ENCODE measurements at places on chromosomes 5 and 9.

GRCh38 chr9:82535432-82535998 is 527.4 kb downstream of the RASEF start:
- DNase-seq = no peak

DNA sequence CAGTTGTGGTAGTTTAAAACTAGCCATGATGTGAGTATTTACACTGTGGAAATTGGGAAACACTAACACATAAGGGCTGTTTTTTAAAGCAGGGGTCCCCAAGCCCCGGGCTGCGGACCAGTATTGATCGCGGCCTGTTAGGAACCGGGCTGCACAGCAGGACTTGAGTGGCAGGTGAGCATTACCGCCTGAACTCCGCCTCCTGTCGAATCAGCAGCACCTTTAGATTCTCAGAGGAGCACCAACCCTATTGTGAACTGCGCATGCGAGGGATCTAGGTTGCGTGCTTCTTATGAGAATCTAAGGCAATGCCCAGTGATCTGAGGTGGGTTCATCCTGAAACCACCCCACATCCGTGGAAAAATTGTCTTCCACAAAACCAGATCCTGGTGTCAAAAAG is 127.8 kb downstream of the PCSK5 start:
- DNase-seq = no peak

DNA sequence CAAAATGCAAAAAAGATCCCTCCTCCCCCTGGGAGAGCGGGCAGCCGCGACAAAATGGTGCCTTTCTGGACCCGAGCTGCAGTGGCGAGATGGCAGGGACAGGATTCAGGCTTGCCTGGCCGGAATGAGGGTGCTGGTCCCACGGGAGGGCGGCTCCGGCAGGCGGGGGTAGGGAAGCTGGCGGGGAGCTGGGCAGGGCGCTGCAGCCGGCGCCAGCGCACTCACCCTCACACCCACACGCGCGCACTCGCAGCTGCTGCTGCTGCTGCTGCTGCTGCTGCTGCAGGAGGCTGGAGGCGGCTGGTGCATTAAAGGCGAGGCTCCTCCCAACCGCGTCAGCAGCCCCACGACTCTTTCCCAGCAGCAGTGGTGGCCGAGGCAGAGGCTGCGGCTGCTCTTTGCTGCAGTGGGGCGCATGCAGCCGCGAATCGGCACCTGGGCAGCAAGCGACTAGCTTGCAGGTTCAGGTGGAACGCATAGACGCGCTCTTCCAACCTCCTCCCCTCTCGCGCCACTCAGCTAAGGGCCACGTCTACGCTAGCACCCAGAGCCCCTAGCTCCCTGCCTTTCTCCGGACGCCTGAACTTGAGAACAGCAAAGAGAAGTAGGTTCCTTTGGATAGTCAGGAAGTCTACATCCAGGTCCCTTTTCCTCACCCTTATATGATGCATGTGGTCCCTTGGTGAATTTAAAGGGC is at the start of gene PPP2R2B:
Gene PPP2R2B (minus strand): TSS at position 282 of the 697 bp plus-strand sequence.
- peak; percentile 78 for DNase-seq

- DNase-seq = no peak
These were observed 15.4 kb upstream of the CERCAM start for GRCh38 chr9:128405077-128405779.

DNA sequence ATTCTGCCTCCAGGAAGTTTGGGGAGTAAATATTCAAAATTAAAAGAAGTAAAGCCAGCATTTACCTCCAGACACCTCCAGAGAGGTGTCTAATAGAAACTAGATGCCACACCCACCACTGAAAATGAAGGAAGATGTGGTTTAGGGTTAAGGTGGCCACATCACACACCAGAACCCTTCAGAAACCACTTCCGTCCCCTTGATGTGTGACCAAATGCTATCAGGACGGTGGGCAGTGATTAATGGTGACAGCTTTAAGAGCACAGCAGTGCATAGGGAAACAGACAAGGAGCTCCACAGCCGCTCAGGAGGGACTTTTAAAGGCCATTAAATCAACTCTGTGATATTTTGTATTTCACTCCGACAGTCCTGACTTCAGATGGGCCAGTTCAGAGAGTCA is 295.2 kb downstream of the BRINP1 start:
- no peak for DNase-seq

- no peak for DNase-seq
These were observed 52.1 kb downstream of the PPARGC1B start for GRCh38 chr5:149782018-149782894.

DNA sequence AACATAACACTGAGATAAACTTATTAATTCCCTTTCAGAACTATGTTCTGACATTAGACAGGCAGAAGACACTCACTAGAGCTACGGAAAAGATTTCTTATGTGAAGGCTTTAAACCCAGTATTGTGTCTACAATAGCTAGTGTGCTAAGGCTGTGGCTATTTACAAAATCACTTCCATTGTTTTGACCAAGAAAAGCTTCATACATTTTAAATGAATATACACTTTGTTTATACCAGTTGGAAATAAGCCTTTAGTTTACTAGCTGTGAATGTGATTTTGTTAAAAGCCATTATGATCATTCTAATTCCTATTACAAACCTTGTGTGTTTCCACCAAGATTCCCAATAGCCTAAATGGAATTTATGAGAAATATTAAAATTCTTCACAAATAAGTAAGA is 83.0 kb downstream of the AGTPBP1 start:
- no peak for DNase-seq

GRCh38 chr9:71822456-71822855 is 54.1 kb upstream of the CEMIP2 start:
- DNase-seq = no peak

DNA sequence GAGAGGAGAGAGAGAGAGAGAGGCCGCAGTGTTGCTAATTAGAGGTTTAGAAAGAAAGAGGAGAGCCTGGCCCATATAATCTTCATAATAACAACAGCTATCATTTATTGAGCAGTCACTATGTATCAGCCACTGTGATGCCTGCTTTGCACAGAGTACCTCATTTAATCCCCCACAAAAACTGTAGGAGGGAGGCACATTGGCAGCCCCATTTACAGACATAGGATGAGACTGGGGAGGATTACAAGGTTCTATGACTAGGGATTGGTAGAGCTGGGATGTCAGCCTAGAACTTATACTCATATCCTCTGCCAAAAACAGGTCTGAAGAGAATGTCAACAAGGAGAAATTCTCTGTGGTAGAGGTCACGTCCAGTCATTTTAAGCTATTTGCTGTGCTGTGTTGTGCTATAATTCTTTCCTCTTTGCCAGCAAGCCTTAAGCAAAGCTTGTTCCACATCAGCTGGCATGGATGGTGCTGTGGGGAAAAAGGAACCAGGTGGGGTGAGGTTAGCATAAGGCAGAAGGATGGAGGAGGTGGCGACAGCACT is 6.7 kb upstream of the GCNT4 start:
- DNase-seq = no peak

- DNase-seq = no peak
These were observed 214.6 kb downstream of the SGCD start for GRCh38 chr5:156541582-156541981.

DNA sequence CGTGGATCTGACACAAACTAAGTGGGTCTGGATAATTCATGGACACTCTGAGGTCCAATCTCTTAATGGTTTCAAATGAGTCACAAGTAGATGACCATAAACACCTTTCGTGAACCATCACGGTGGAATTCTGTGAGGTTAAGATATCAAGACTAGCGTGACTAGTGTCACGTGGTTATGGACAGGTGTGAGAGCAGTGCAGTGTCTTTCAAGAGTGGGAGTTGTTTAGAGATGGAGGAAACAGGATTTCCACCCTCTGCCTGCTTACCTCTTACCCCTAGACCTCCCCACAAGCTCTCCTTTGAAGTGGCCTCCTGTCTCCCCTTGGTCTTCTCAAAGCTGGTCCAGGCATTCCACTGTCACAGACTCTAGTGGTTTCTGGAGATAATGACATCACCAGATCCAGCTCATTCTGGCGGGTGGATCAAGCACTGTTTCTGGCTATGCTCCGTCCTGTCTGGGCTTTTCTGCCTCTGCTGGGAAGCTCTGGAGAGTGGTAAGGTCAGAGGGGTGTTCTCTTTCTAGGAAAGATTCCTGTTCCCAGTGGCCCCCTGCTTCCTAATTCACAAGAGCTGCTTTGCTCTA is 20.0 kb upstream of the ZNF782 start:
- DNase-seq = no peak

GRCh38 chr9:100216178-100216787 is 117.2 kb downstream of the INVS start:
- DNase-seq = peak; percentile 67

GRCh38 chr5:179375831-179376365 is 30.6 kb upstream of the ADAMTS2 start:
- DNase-seq = peak; percentile 55

DNA sequence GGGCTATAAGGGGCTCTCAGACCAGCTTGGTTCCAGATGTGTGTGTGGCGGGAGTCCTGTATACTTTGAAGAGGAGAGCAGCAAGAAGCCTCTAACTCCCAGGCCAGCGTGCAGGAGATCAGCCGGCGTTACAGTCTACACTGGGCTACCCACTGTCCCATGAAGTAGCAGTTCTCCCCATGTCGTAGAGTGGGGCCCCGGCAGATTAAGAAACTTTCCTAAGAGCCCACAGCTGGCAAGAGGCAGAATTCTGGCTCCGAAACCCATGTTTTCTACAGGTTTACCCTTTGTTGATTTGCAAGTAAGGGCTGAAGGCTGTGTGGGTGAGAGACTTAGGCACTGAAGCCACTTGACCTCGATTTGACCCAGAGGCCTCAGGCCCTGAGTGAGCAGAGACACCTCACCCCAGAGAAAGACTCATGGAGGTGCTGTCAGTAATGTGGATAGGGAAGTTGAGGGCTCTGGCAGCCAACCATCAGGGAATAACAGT is 881 bp upstream of the B4GALT1 start:
- no peak for DNase-seq

DNA sequence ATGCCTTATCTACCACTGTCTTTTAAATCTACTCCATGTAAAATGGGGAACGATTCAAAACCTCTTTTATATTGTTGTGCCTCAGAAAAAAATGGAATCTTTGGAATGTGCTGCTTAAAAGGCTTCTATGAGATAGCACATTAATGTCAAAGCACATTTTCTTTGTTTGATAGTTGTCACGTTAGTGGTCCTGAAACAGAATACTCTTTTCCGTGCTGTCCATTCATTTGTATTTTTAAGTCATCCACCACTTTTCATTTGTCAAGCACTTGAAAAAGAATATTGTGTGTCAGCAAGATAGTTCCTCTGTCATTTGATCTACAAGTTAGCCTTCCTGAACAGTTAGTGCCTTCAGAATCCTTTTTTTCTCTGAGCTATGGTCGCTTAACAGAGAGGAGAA is 246.9 kb downstream of the MAST4 start:
- no peak for DNase-seq

GRCh38 chr5:180171568-180172094 is 37.4 kb downstream of the RASGEF1C start:
- no peak for DNase-seq

DNA sequence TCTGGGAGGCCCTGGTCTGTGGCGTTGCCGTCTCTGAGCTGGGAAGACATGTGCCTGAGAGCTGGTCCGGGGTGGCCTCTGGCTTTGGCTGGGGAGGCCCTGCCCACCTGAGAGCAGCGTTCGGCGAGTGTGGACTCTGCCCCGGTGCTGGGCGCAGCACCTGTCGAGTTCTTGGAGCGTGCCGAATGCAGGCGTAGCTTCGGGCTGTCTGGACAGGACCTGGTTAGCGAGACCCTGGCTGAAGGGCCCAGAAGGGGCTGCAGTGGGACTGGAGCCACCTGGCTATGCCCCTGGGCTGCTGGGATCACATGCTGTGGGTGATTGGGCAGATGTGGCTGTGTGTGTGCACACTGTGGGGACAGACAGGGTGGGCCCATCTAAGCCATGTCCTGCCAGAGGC is 56.5 kb downstream of the RXRA start:
- DNase-seq = no peak

DNA sequence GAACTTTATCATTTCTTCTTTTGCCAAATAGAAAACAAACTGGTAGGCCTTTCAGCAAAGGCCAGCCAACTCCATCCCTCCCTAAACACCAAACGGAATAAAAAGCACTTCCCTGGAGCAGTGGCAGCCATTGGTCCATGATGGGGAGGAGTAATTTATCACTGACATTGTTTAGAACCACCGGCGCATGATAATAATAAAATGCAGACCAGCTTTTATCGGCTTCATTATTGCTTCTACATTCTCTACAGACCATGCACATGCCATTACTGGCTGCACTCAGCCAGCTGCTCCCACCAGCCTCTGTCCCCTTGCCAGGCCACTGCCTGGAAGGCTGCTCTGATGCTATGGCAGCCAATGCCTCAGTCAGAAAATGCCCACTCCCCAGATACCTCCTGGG is 45.9 kb downstream of the ABCA1 start:
- DNase-seq = no peak

DNA sequence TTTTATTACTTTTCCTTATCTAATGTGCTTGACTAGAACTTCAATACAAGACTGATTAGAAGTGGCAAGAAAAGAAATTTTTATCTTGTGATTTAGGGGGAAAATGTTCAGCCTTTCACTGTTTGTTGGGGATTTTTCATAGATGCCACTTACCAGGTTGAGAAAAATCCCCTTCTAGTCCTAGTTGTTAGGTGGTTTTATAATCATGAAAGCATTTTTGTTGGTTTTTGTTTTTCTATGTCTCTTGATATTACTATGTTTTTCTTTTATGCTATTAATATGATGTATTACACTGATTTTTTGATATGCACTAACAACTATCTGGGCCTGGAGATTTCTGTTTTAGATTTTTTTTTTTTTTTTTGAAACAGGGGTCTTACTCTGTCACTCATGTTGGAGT is 134.0 kb downstream of the PARP8 start:
- DNase-seq = no peak

- no peak for DNase-seq
These were observed 58.4 kb downstream of the RANBP17 start for GRCh38 chr5:170920196-170920595.

GRCh38 chr5:119678351-119679028 is 49.1 kb downstream of the FAM170A start:
- DNase-seq = no peak

GRCh38 chr9:117873664-117874063 is 169.5 kb downstream of the TLR4 start:
- DNase-seq = no peak

- DNase-seq = no peak
These were observed 58.8 kb downstream of the GARNL3 start for GRCh38 chr9:127323393-127323792.

- peak; percentile 88 for DNase-seq
These were observed 442.4 kb upstream of the ZNF462 start for GRCh38 chr9:106420511-106420944.

DNA sequence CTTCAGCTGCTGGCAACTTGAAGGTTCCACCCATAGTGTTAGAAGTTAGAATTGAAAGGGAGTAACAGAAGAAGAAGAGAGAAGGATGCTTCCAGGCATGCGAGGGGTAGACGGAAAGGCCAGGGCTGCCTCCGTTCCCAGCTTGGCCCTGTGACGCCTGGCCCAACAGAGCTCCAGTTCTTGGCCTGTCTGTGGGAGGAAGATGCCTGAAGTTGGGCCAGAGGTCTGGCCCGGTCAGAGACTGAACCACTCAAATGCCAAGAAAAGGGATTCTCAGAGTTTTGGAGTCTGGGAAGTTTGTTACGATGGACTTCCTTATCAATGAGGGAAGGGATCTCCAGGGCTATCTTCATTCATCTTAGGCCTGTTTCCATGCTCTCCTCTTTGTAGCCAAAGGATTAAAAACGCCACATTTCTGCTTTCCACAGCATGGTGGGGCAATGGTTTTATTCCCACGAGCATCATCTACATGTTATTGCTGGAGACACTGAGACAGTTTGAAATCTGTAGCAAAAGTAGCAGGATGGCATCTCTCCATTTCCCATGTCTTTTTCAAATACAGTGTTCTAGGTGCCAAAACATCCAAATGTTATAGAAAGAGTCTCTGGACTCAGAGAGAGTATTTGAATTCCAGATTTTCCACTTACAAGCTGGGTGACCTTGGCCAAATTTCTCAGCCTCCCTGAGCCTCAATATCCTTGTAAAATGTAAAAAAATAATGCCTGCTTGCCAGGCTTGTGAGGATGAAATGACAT is 65.4 kb upstream of the ANKRD55 start:
- DNase-seq = no peak
